Osteoblast (primary cell): ENCODE measurements at places on chromosomes 16 and 17. TPM values are rescaled to one million over a fixed set of nuclear protein-coding genes. Genes with fewer than 3 reads are reported as not detected.
A peak's percentile ranks its signal among the peaks of the same experiment; 100 is the strongest.

The CBFA2T3 gene
- not detected in 2 replicates for total RNA-seq

The MYOCD gene
- total RNA-seq, result under 0.01 TPM in 2 replicates

The SAT2 gene
- 41.3 and 52.5 TPM in 2 replicates for total RNA-seq

DNA sequence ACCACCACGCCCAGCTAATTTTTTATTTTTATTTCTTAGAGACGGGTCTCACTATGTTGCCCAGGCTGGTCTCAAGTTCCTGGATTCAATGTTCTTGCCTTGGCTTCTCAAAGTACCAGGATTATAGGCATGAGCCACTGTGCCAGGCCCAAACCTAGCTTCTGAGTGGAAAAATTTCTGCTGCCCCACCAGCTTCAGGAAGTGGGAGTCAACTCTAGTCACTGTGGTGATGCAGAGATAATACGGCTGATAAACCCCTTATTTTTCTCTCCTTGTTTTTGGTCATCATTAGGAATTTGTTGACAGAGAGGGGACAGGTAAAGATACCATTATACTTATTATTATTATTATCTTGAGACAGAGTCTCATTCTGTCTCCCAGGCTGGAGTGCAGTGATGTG, 27.8 kb upstream of the PHOSPHO1 start:
- DNase-seq, result no peak

DNA sequence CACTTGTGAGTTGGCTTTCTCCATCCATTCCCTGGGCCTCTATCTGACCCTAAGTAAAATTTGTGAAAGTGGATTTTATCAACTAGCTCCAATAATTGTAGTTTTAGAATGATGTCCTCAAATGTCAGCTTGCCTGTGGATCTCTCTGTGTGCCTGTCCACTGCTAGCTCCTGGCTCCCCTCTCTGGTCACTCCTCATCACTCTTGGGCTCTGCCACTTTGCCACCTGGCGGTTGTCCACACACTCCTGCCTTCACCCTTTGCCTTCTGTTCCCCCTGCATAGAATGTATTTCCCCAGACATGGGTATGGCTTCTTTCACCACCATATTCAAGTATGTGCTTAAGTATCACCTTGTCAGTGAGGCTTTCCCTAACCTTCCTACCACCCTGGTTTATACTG, 19.8 kb downstream of the ANKFN1 start:
- DNase-seq, result no peak

The SLC35G6 gene
- not detected in 2 replicates for total RNA-seq

- DNase-seq, result no peak
Measured at GRCh38 chr17:65885541-65886312, 306.2 kb downstream of the CEP112 start.

DNA sequence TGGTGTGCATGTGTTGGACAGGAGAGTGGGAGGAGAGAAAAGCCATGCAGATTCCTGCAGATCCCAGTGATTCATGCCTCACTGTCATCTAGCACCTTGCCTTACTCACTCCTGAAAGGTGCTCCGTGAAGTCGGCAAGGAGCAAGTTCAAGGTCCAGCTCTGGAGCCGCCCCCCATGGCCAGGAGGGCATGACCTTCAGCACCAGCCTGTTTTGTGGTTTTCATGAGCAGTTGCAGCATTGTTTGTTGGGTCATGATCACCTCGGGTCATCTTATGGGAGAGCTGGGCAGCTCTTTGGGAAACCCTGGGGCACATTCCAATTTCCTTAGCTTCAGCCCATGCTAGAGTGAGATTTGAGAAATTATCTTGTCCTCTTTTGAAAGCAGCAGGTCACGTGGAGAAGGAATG, 137.5 kb upstream of the IRX3 start:
- no peak for DNase-seq

- no peak for DNase-seq
Measured at GRCh38 chr16:19089410-19089955, 22.1 kb downstream of the COQ7 start.

GRCh38 chr16:87410530-87410929, 18.4 kb downstream of the MAP1LC3B start:
- DNase-seq, result no peak

- no peak for DNase-seq
Measured at GRCh38 chr17:53470626-53471025, 352.1 kb upstream of the KIF2B start.

GRCh38 chr16:77820340-77820739, 32.0 kb downstream of the VAT1L start:
- DNase-seq, result no peak

DNA sequence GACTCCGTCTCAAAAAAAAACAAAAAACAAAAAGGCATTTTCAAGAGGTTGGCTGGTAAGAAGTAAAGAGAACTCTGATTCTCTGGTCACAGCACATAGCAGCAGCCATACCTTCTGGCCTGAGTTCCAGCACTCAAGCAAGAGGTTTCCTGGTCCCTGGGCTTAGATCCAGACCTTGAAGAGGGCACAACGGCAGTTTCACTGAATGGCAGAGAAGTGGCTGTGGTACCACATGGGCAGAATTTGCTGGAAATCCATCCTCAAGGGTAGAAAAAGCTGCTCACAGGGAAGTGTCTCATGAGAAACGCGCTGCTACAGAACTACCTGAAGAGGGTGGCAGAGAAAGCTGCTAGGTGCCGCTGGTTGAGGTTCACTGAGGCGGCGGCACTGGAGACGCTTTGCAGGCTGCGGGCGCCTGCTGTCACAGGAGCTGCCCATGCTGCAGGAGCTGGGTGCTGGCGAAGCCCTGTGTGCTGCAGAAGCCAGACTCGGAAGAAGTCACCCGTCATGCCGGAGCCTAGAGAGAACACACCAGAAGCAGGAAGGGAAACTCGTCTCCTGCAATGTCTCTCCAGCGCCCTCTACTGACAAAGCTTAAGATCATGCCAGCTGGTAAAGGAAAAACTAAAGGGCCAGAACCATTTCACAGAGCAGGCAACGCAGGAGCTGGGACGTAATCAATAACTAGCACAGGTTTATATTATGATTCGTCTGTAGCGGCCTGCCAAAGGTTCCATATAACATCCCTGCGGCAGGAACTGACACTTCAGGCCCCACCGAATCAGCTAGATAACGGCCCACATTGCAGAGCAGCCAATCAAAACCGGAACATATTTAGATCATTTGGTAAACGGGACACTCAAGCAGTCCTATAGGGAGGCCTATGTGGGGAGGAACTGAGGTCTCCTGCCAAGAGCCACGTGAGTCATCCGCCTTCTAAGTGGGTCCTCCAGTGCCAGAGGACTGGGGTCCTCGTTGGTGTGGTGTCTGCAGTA, 5.4 kb upstream of the ZNF213 start:
- peak; percentile 95 for DNase-seq

The ACSF2 gene
- 60.1 and 63.0 TPM in 2 replicates for total RNA-seq

The SPAG5 gene
- 4.3 and 6.2 TPM in 2 replicates for total RNA-seq

The TXNDC11 gene
- total RNA-seq, result 26.1 and 28.3 TPM in 2 replicates

The SLC46A1 gene
- 6.8 and 8.0 TPM in 2 replicates for total RNA-seq

The RASD1 gene
- total RNA-seq, result 13.8 and 14.7 TPM in 2 replicates

The GP1BA gene
- total RNA-seq, result not detected in 2 replicates
